Mesothelial cell of epicardium (in vitro differentiated cells): ENCODE measurements at places on chromosomes 4 and X. TPM values are rescaled to one million over a fixed set of nuclear protein-coding genes. Genes with fewer than 3 reads are reported as not detected.
A peak's percentile ranks its signal among the peaks of the same experiment; 100 is the strongest.

DNA sequence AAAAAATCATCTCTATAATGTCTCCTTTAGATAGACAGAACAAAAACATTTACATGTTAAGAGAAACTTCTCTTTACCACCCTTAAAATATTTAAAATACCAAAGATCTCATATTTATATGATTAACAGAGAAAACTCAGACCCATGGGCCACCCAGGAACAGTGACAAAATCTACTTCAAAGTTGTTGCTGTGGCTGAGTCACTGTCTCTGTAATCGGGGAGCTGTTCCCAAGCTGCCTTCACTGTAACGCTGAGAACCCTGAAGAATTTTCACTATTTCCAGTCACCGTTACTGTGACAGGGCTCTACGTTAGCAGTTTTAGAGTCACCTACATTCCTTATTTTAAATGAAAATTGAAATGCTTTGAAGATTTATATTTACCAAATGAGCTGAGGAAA lies 9.0 kb upstream of the DAPP1 start:
- no peaks in the 10 kb centered on the region for H3K36me3 ChIP-seq
- peaks cover 6% of the 10 kb centered on the region for H3K4me1 ChIP-seq
- peaks cover 9% of the 10 kb centered on the region for H3K27me3 ChIP-seq
- no peak overlapping the region for H3K27ac ChIP-seq
- no peak overlapping the region for H3K4me3 ChIP-seq

SPACA5 gene
- total RNA-seq = not detected in 3 replicates

- no peak for DNase-seq
- H3K27ac ChIP-seq = peak overlapping the region; percentile 97
- H3K4me1 ChIP-seq = peaks cover 28% of the 10 kb centered on the region
- H3K27me3 ChIP-seq = no peaks in the 10 kb centered on the region
- no peaks in the 10 kb centered on the region for H3K36me3 ChIP-seq
These were observed 2.0 kb downstream of the MID1IP1 start for GRCh38 chrX:38803243-38803587.

GRCh38 chrX:47178337-47178736 lies 15.3 kb upstream of the UBA1 start:
- H3K4me3 ChIP-seq = no peak overlapping the region
- no peak for DNase-seq

DNA sequence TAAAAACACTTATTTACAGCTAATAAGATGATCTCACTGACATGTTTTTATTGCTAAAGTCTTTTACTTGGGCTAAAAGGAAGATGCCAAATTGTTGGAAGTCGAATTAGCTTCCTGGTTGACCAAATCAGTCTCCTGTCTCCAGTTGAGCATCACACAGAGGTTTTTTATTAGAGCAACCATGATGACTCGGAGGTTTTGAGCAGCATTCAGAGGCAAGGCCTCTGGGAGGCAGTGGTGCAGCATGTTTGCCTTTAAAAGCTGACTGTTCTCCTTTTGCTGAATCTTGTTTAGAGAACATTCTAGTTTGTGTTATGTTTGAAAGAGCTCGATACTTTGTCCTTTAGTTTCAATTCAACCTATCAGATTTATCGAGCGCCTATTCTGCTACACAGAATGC lies 2.1 kb downstream of the UCHL1 start:
- H3K4me3 ChIP-seq = peak overlapping the region; percentile 81
- H3K4me1 ChIP-seq = peaks cover 17% of the 10 kb centered on the region
- peaks cover 19% of the 10 kb centered on the region for H3K36me3 ChIP-seq
- peaks cover 9% of the 10 kb centered on the region for H3K27me3 ChIP-seq

- peaks cover 2% of the 10 kb centered on the region for H3K36me3 ChIP-seq
- H3K27me3 ChIP-seq = no peaks in the 10 kb centered on the region
- DNase-seq = no peak
- H3K4me3 ChIP-seq = peak overlapping the region; percentile 86
- peaks cover 21% of the 10 kb centered on the region for H3K4me1 ChIP-seq
These were observed 4.0 kb downstream of the FLNA start for GRCh38 chrX:154370300-154371016.

- H3K4me1 ChIP-seq = no peaks in the 10 kb centered on the region
- DNase-seq = no peak
- no peaks in the 10 kb centered on the region for H3K36me3 ChIP-seq
- no peak overlapping the region for H3K4me3 ChIP-seq
These were observed 470.8 kb downstream of the NKX6-1 start for GRCh38 chr4:84028340-84028739.

CLTRN gene
- total RNA-seq = 1.2 to 1.8 TPM (median 1.4 TPM) in 3 replicates

DNA sequence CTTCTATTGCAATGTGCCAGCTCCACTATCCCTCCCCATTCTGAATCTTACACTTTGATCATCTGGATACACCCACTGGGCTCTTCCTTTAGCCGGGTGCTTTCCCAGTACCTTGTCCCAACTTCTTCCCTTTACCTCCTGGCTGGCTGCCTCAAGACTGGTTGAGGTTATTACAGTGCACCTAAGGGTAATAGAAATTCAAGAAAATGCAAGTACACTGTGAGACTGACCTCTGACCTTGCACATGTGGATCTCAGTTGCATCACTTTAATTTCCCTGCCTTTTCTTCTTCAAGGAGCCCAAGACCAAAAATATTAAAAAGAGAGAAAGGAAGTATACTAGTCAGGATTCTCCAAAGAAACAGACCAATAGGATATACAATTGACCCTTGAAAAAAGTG lies 53.9 kb upstream of the NOCT start:
- DNase-seq = no peak
- no peaks in the 10 kb centered on the region for H3K4me1 ChIP-seq
- no peaks in the 10 kb centered on the region for H3K27me3 ChIP-seq
- no peak overlapping the region for H3K4me3 ChIP-seq

- no peak overlapping the region for H3K4me3 ChIP-seq
- no peak for DNase-seq
- H3K27me3 ChIP-seq = no peaks in the 10 kb centered on the region
- H3K4me1 ChIP-seq = peaks cover 31% of the 10 kb centered on the region
These were observed 529.4 kb upstream of the ATOH1 start for GRCh38 chr4:93299118-93299517.

GAGE13 gene
- total RNA-seq = not detected in 3 replicates

CT47B1 gene
- total RNA-seq = not detected in 3 replicates

HSFX1 gene
- 1.9 to 2.1 TPM (median 2.0 TPM) in 3 replicates for total RNA-seq

MXRA5 gene
- 131 to 139 TPM (median 134 TPM) in 3 replicates for total RNA-seq

GRCh38 chrX:154115750-154116149 lies 18.2 kb upstream of the MECP2 start:
- no peaks in the 10 kb centered on the region for H3K36me3 ChIP-seq
- H3K27me3 ChIP-seq = no peaks in the 10 kb centered on the region
- no peak for DNase-seq
- no peaks in the 10 kb centered on the region for H3K4me1 ChIP-seq

DNA sequence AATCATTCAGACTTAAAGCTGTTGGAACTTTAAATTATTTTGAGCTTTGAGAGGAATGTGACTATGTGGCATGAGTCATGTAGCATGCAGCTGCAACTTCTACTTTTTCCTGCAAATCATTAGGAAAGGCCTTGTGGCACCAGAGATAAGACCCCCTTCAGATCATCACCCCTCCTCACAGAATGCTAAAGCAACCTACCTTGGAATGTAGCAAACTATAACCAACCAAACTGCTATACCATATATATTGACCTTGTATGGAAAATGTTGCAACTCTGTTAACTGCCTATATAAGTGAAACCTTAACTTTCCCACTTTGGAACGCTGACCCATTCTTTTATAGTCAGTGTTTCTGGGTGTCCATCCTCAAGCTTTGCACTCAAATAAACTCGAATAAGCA lies 32.0 kb downstream of the ATXN3L start:
- no peak overlapping the region for H3K4me3 ChIP-seq
- H3K27ac ChIP-seq = peak overlapping the region; percentile 89
- DNase-seq = no peak
- peaks cover 17% of the 10 kb centered on the region for H3K4me1 ChIP-seq
- H3K36me3 ChIP-seq = peaks cover 5% of the 10 kb centered on the region

DNA sequence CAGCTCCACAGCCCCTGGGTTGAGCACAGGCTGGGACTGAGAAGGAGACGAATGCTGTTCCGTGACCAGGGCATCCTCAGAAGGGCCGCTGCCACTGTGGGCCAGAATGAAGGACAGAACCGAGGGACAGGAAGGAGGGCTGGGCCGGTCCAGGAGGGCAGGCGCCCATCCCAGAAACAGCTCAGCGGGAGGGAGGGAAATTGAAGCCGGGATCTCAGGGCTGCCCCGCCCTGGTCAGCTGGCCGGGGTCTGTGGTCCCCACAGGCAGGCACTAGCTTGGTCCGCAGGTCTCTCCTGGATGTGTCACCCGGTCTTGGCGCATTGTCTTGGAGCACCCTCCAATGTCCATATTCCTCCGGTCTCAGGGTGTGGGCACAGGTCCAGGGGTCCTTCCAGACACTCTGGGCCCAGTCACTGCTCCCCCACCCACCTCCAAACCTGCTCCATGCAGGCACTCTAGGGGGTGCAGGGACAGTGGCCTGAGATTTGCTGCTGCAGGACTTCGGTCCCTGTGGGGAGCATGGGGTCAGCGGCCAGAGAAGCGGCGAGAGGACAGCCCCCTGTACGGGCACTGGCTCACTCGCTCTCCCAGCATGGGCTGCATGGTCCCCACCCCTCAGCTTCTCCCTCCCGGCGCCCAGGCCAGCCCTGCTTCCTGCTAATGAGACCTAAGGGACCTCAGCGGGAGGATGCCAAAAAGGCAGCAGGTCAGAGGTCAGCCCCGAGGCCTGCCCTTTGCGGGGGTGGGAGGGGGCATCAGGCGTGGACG lies 23.9 kb upstream of the MXD4 start:
- H3K36me3 ChIP-seq = no peaks in the 10 kb centered on the region
- H3K4me3 ChIP-seq = no peak overlapping the region
- DNase-seq = peak; percentile 17
- H3K27me3 ChIP-seq = peaks cover 3% of the 10 kb centered on the region
- no peak overlapping the region for H3K27ac ChIP-seq

CXCL1 gene
- 0.47 to 0.77 TPM (median 0.74 TPM) in 3 replicates for total RNA-seq

GRCh38 chr4:74794382-74795010 lies at the start of gene BTC:
TSS of gene BTC (minus strand) at chr4:74794523. CDS start at chr4:74794325, 198 bp downstream.
- peak within 1 kb of the TSS; percentile 82 for H3K4me3 ChIP-seq
- peaks cover 12% of the 10 kb centered on the region for H3K4me1 ChIP-seq
- peak within 1 kb of the TSS; percentile 69 for H3K27ac ChIP-seq
- H3K36me3 ChIP-seq = no peaks in the 10 kb centered on the region
- no peak for DNase-seq

- H3K4me1 ChIP-seq = peaks cover 25% of the 10 kb centered on the region
- H3K27me3 ChIP-seq = no peaks in the 10 kb centered on the region
- H3K4me3 ChIP-seq = no peak overlapping the region
- H3K36me3 ChIP-seq = no peaks in the 10 kb centered on the region
- H3K27ac ChIP-seq = peak overlapping the region; percentile 64
These were observed 4.0 kb upstream of the SLC49A3 start for GRCh38 chr4:692771-693554.

DNA sequence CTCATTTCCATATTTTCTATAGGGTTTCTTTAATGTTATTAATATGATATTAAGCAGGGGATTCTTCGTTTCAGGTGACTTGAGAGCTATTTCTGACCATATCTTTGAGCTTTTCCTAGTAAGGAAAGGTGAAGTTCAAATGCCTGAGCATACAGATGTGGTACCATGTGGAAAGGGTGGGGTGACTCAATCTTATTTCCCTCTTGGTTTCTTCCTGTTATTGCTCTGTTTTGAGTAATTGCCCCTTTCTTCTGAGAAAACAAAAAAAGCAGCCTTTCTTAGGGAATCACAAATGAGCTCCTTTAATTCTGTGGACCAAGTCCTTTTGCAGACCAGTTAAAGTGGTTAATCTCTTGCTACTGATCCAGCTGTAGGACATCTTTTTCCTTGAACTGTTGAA lies 41.0 kb upstream of the AGA start:
- no peaks in the 10 kb centered on the region for H3K36me3 ChIP-seq
- H3K27ac ChIP-seq = no peak overlapping the region
- H3K4me1 ChIP-seq = peaks cover 21% of the 10 kb centered on the region

C4orf51 gene
- total RNA-seq = not detected in 3 replicates

- H3K4me3 ChIP-seq = no peak overlapping the region
- no peaks in the 10 kb centered on the region for H3K27me3 ChIP-seq
- H3K36me3 ChIP-seq = peaks cover 3% of the 10 kb centered on the region
- no peak for DNase-seq
These were observed 6.1 kb downstream of the TMA16 start for GRCh38 chr4:163500586-163500985.

ITGB1BP2 gene
- total RNA-seq = 3.7 to 4.4 TPM (median 3.7 TPM) in 3 replicates

GRCh38 chr4:126264839-126265238 lies 950.1 kb downstream of the FAT4 start:
- no peaks in the 10 kb centered on the region for H3K27me3 ChIP-seq
- H3K4me1 ChIP-seq = peaks cover 50% of the 10 kb centered on the region
- H3K36me3 ChIP-seq = no peaks in the 10 kb centered on the region
- DNase-seq = no peak
- no peak overlapping the region for H3K4me3 ChIP-seq

SYAP1 gene
- 41.1 to 43.3 TPM (median 42.6 TPM) in 3 replicates for total RNA-seq

GRCh38 chr4:3492741-3493719 lies 29.9 kb downstream of the DOK7 start:
- no peak for DNase-seq
- H3K4me1 ChIP-seq = peaks cover 18% of the 10 kb centered on the region
- no peak overlapping the region for H3K4me3 ChIP-seq
- no peak overlapping the region for H3K27ac ChIP-seq
- H3K27me3 ChIP-seq = peaks cover 37% of the 10 kb centered on the region

DNA sequence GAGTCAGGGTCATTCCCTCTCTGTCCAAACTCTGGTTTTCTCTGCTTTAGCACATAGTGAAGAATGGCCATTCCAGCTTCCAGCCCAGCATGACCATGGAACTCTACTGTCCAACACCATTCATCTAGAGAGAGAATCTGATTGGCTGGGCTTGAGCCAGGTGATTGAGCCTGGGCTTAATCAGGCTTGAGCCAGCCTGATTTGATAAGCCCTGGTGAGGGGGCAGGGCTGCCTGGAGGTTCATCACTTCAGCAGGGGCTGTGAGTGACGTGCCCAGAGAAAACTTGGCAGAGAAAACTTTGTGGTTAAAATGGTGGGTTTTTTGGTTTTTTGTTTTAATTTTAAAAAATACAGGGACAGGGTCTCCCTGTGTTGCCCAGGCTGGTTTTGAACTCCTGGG lies 62.5 kb downstream of the KIAA0232 start:
- DNase-seq = no peak
- H3K4me1 ChIP-seq = peaks cover 14% of the 10 kb centered on the region
- peaks cover 23% of the 10 kb centered on the region for H3K36me3 ChIP-seq
- H3K27ac ChIP-seq = no peak overlapping the region
